ENCODE measurements at places on chromosomes 5 and 9. TPM values are rescaled to one million over a fixed set of nuclear protein-coding genes. Genes with fewer than 3 reads are reported as not detected.

DNA sequence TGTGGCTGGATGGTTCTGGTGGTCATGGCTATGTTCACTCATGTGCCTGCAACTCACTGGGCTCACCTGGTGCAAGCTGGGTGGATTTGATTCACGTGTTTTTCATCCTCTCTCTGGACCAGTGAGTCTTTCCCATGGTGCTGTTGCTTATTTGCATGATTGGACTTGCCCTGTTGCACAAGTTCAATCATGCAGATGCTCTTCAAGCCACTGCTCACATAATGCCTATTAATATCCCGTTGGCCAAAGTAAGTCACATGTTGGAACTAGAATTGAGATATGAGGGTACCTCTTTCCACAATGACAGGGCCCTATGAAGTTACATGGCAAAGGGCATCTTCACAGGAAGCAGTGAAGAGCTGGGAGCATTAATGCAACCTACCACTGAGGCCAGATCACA, 26.5 kb upstream of the MROH2B start:
- DNase-seq = no peak

- DNase-seq = no peak
Observed at GRCh38 chr9:136378170-136379002, 4.9 kb upstream of the CARD9 start.

ZMYND19 gene
- total RNA-seq = 14.3 TPM

RASEF gene
- under 0.01 TPM for total RNA-seq

CACNA1B gene
- not detected for total RNA-seq

DMGDH gene
- total RNA-seq = 0.18 TPM

COL15A1 gene
- total RNA-seq = 1.9 TPM

Measured in IMR-90 (cell line).